ENCODE measurements at places on chromosomes 11 and 22.

GRCh38 chr11:5124891-5125620 is 13.1 kb downstream of the OR52A5 start:
- no peak for DNase-seq

- no peak for DNase-seq
Measured at GRCh38 chr11:12278766-12279671, 98.4 kb upstream of the PARVA start.

GRCh38 chr11:63850920-63851319 is 12.0 kb downstream of the MARK2 start:
- no peak for DNase-seq

DNA sequence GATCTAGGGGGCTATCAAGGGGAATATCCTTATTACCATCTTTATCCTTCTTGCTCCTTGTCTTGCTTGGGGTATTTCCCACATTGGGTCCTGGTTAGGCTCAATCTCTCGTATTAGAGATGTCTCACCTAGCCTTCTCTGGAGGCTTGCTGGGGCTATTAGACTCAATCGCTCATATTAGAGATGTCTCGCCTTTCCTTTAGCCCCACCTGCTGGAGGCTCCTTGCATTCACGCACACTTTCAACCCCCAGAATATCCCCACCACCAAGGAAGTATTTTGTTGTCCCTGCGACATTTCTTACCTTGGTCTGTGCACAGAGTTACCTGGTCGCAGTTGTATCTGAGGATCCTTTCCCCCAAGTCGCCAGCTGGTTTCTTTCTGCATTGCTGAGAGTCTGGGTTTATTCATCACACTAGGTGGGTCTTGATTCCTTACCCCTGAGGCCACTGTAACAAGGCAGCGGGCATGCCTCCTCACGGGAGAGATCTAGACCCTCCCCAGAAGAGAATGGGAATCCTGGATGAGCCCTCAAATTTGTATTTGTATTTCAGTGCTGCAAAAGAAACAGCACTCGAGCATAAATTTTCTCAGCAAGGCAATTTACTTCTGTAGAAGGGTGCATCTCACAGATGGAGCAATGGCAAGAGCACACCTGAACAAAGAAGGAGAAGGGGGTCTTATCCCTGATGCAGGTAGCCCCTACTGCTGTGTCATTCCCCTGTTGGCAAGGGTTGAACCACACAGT is 15.9 kb upstream of the HYLS1 start:
- no peak for DNase-seq

DNA sequence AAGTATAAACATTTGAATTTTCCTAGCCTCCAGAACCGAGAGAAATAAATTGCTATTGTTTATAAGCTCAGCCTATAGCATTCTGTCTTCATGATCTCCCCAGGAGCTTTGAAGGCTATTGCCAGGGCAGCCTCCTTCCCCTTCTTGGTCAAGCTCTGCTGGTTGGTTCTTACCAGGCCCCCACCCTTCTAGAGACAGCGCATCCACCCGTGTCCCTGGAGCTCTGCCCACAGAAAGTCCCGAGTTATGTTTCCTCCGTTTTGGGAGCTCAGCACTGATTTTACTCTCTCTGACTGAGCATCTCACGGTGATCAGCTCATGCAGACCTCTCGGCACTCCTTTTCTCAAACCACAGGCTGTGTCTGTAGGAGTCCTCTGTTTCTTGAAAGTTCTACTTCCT is 123.8 kb upstream of the SORL1-AS1 start:
- DNase-seq: no peak

Measured in keratinocyte (primary cell).